ENCODE measurements at places on chromosomes 7 and 10.

GRCh38 chr7:43791-44540 lies 148.4 kb upstream of the FAM20C start:
- no peak for DNase-seq

DNA sequence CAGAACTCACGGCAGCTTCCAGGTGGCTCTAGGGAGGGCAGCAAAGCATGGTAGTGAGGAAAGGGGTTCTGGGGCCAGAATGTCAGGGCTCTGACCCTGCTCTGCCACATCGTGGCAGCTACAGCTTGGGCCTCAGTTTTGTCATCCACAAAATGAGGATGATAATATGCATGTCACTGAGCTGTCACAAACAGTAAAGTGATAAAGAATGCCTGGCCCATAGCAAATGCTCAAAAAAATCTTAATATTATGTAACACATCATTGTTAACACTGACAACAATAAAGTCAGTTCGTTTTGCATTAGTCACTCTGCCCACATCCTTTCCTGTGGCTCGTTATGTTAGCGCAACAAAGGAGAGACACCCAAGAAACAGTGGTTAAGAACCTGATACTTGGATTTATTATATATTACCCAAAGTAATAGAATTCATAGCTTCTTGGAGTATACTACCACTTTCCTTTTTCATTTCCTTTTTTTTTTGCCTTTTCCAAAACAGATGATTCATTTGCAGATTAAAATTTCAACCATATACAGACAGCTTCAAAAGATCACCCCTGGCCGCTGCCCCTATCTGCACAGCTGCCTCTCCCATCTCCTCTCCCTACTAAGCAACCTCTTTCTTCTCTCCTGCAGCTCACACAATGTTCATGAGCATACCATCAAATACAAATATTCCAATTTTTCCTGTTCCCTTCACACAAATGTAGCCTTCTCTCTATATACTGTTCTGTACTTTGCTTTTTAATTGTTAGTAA lies 45.5 kb upstream of the DDC start:
- peak; percentile 43 for DNase-seq

GRCh38 chr7:108053250-108053649 lies 50.3 kb upstream of the LAMB1 start:
- no peak for DNase-seq

DNA sequence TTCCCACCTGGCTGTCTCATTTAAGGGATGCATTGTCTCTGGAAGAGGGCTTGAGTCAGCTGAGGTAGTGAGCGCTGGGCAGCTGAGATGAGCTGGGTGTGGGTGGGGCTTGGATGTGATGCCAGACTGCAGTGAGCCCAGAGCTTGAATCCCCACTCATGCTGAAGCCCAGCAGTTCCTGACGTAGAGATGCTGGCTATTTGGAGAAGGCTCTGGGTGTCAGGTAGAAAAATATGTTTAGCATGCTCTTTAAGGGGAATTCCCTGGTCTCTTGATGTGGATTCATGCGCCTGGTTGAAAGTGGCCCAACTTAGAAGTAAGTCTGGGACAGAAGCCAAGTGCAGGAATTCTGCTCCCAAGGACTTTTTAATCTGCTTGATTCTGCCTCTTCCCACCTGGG lies 241.5 kb upstream of the IGFBP3 start:
- no peak for DNase-seq

GRCh38 chr10:22552888-22553378 lies 161.4 kb downstream of the PIP4K2A start:
- no peak for DNase-seq

DNA sequence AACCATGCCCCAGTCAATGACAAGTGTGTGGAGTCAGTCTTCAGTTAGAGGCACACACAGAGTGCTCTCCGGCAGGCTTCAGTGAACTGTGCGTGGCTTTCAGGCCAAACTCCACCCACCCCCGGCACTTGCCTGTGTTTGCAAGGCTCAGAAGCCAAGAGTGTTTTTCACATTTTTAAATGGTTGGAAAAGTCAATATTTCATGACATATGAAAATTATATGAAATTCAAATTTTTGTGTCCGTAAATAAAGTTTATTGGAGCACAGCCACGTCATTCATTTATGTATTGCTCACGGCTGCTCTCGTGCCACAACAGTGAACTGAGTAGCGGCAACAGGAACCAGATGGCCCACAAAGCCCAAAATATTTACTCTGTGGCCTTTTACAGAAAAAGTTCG lies 104.7 kb downstream of the SFMBT2 start:
- DNase-seq, result no peak
